ENCODE measurements at places on chromosomes 3 and 15. TPM values are rescaled to one million over a fixed set of nuclear protein-coding genes. Genes with fewer than 3 reads are reported as not detected.

DNA sequence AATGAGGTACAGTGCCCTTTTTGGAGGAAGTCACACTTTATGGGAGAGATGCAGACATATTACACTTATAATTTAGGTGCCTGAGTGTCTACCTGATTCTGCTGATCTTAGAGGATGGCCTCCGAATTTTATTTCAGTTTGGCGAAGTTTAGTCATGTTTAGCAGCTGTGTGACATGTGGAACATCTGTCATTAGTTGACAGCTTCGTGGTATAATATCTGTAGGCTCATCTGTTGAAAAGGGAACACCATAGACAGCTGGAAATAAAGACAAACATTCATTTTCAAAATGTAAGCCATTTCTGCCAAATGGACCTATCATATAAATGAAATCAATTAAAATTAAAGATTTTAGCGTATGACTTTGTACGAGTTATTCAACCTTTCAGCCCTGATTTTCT is 165.4 kb downstream of the CFAP20DC start:
- DNase-seq: no peak
- H3K27me3 ChIP-seq: no peaks in the 10 kb centered on the region
- H3K27ac ChIP-seq: no peak overlapping the region
- H3K4me1 ChIP-seq: no peaks in the 10 kb centered on the region
- H3K36me3 ChIP-seq: no peaks in the 10 kb centered on the region

GRCh38 chr3:6928064-6928463 is 67.1 kb downstream of the GRM7 start:
- no peak for DNase-seq
- H3K4me3 ChIP-seq: no peak overlapping the region
- no peaks in the 10 kb centered on the region for H3K4me1 ChIP-seq
- H3K36me3 ChIP-seq: no peaks in the 10 kb centered on the region

Gene C3orf85
- total RNA-seq: not detected

Gene HYKK
- total RNA-seq: 1.5 TPM

GRCh38 chr15:35141743-35142471 is 56.8 kb upstream of the NANOGP8 start:
- no peak overlapping the region for H3K27ac ChIP-seq
- H3K27me3 ChIP-seq: no peaks in the 10 kb centered on the region
- DNase-seq: no peak
- no peak overlapping the region for H3K4me3 ChIP-seq
- no peaks in the 10 kb centered on the region for H3K36me3 ChIP-seq
- H3K4me1 ChIP-seq: no peaks in the 10 kb centered on the region

GRCh38 chr3:184260724-184261269 is 556 bp downstream of the CAMK2N2 start:
- peaks cover 30% of the 10 kb centered on the region for H3K27me3 ChIP-seq
- no peak overlapping the region for H3K27ac ChIP-seq
- H3K36me3 ChIP-seq: peaks cover 12% of the 10 kb centered on the region
- DNase-seq: no peak
- peak overlapping the region; percentile 66 for H3K4me3 ChIP-seq
- peaks cover 20% of the 10 kb centered on the region for H3K4me1 ChIP-seq

DNA sequence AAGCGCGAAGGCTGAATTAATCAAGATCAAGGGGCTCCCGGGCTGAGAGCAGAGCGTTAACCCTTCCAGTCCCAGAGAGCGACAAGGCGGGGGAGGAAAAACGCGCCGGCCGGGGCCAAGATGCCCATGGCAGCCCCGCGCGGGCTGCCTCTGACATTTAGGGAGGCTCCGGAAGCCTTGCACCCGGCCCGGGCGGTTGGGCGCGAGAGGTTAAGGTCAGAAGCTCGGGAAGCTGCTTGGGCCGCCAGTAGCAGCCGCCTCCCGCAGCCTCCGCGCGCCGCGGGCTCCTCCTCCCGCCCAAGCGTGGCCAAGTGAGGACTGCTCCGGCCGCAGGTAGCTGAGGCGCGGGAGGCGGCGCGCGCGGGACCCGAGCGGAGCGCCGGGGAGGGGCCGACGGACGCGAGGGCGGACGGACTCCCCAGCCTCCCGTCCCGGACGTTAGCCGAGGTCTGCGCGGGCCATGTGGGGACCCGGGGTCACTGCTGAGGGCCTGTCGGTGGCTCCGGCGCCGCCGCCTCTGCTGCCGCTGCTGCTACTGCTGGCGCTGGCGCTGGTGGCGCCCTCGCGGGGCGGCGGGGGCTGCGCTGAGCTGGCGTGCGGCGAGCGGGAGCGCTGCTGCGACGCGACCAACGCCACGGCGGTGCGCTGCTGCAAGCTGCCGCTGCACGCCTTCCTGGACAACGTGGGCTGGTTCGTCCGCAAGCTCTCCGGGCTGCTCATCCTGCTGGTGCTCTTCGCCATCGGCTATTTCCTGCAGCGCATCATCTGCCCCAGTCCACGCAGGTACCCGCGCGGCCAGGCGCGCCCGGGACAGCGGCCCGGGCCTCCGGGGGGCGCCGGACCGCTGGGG is at the start of gene C3orf80:
TSS of gene C3orf80 (plus strand) at position 247 of the 850 bp plus-strand sequence. CDS start at position 461, 214 bp downstream.
- peak; percentile 56 for DNase-seq
- no peaks in the 10 kb centered on the region for H3K36me3 ChIP-seq
- H3K27ac ChIP-seq: no peak within 1 kb of the TSS
- H3K27me3 ChIP-seq: peaks cover 57% of the 10 kb centered on the region
- H3K4me3 ChIP-seq: peak within 1 kb of the TSS; percentile 66

- H3K36me3 ChIP-seq: peaks cover 12% of the 10 kb centered on the region
- DNase-seq: no peak
- peak overlapping the region; percentile 77 for H3K4me3 ChIP-seq
- no peaks in the 10 kb centered on the region for H3K27me3 ChIP-seq
Measured at GRCh38 chr15:99732751-99733267, 428 bp downstream of the LYSMD4 start.

- no peak overlapping the region for H3K4me3 ChIP-seq
- peaks cover 2% of the 10 kb centered on the region for H3K4me1 ChIP-seq
- no peak overlapping the region for H3K27ac ChIP-seq
- DNase-seq: no peak
- no peaks in the 10 kb centered on the region for H3K27me3 ChIP-seq
Measured at GRCh38 chr3:57583544-57583943, 13.6 kb downstream of the ARF4 start.

Gene ALDH1A3
- not detected for total RNA-seq

DNA sequence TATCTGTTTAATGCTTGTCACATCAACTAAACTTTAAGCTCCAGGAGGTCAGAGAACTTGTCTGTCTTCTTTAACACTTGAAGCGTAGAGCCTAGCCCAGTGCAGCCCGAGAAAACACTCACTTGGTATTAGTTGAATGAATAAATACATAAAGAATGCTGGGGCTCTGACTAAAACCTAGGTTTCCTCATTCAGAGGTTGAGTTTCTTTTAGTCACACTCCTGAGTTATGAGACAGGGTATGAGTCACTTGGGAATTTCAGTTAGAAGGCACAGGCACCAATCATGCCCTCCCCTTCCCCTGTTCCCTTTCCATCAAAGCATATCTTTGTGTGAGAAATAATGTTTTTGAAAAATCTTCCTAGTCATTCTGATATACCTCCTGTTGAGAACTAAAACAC is 589.8 kb upstream of the DPPA4 start:
- H3K36me3 ChIP-seq: no peaks in the 10 kb centered on the region
- H3K27me3 ChIP-seq: no peaks in the 10 kb centered on the region
- H3K4me1 ChIP-seq: no peaks in the 10 kb centered on the region
- H3K27ac ChIP-seq: no peak overlapping the region
- H3K4me3 ChIP-seq: no peak overlapping the region
- no peak for DNase-seq

DNA sequence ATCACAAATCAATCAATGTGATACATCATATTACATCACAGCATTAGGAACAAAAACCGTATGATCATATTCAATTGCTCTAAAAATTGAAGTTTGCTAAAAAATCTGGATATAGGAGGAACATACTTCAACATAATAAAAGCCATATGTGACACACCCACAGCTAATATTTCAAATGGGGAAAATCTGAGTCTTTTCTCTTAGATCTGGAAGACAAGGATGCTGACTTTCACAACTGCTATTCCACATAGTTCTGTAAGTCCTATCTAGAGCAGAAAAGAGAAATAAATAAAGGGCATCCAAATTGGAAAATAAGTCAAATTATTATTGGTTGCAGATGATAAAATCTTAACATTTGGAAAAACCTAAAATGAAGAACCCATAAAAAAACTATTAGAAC is 256.8 kb upstream of the SGO1 start:
- H3K4me3 ChIP-seq: no peak overlapping the region
- no peak for DNase-seq
- no peaks in the 10 kb centered on the region for H3K4me1 ChIP-seq
- H3K36me3 ChIP-seq: no peaks in the 10 kb centered on the region
- H3K27me3 ChIP-seq: no peaks in the 10 kb centered on the region

Gene SAXO2
- total RNA-seq: 1.6 TPM

- H3K4me3 ChIP-seq: peak overlapping the region; percentile 53
Measured at GRCh38 chr3:13282986-13283876, 136.9 kb downstream of the NUP210 start.

DNA sequence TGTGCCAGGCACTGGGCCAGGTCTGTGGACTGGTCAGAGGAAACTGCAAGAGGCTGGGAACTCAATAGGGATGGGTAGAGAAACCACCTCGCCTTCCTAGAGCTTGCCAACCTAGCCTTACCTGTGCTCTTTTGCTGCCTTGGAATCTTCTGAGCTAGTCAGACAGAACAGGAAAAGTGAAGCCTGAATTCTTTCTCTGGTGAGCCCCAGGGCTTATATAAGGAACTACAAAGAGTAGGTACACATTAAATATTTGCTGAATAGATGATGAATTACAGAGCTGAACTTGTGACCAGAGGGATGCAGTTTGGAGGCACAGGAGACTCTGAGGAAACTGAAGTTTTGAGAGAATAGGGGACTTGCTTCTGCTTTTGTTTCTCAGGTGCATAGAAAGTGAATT is 15.6 kb upstream of the FBXW12 start:
- H3K4me1 ChIP-seq: no peaks in the 10 kb centered on the region
- H3K27ac ChIP-seq: no peak overlapping the region
- no peaks in the 10 kb centered on the region for H3K36me3 ChIP-seq
- no peak for DNase-seq

Data from activated CD8-positive, alpha-beta T cell treated with anti-CD3 and anti-CD28 coated beads, Interleukin-2, amount 10 ng/mL, durations not matched to agents 7 days and 5 days (primary cell).